ENCODE measurements at places on chromosomes 1 and 21.

- no peak for DNase-seq
Observed at GRCh38 chr1:237287876-237288521, 246.0 kb downstream of the RYR2 start.

DNA sequence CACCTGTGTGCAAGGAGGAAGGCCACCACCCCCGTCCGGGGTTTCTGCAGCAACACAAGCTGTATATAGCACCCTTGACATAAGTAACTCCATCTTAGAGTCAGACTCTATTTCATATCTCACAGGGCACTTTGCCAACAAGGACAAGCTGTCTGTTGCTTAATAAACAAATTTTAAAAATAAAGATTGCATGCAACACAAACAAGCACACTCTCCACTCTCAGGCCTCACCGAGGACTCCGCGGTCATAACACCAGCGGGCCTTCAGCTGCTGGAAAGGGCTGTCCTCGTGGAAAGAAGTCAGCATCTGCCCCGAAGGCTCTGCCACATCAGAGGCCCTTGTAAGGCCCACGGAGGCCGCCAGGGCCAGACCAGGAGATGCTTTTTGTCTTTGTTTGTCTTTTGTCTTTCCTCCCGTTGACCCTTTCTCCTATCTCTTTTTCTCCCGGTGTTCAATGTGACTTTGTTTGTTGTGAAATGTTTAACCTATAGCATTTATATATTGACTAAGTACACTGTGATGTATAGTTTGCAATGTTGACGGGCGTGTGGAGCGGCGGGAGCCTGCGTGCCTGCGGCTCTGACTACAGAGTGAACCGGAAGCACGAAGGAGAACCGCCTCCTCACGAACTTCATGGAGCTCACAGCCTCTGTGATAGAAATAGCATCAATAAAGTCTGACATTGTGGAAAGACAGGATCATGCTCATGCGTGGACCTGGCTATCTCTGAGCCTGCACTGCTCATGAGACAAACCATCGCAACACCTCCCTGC, 24.1 kb downstream of the MEGF6 start:
- DNase-seq, result peak; percentile 51

DNA sequence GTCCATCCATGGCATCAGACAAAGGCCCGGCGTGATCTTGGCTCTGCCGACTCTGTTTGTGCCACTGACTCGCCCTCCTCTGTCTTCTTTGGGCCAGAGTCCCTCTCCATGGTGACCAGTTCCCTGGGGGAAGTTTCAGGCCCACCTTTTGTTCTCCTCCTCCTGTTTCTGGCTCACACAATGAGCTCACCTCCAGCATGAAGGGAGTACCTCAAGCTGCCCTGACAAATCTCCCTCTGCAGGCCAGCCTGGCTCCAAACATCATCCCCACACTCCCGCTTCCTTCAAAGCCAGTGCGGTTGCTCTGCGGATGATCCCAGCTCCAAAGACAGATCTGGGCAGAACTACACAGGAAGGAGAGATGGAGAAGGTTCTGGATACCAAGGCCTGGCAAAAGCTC, 576.6 kb downstream of the NPHP4 start:
- DNase-seq, result no peak

DNA sequence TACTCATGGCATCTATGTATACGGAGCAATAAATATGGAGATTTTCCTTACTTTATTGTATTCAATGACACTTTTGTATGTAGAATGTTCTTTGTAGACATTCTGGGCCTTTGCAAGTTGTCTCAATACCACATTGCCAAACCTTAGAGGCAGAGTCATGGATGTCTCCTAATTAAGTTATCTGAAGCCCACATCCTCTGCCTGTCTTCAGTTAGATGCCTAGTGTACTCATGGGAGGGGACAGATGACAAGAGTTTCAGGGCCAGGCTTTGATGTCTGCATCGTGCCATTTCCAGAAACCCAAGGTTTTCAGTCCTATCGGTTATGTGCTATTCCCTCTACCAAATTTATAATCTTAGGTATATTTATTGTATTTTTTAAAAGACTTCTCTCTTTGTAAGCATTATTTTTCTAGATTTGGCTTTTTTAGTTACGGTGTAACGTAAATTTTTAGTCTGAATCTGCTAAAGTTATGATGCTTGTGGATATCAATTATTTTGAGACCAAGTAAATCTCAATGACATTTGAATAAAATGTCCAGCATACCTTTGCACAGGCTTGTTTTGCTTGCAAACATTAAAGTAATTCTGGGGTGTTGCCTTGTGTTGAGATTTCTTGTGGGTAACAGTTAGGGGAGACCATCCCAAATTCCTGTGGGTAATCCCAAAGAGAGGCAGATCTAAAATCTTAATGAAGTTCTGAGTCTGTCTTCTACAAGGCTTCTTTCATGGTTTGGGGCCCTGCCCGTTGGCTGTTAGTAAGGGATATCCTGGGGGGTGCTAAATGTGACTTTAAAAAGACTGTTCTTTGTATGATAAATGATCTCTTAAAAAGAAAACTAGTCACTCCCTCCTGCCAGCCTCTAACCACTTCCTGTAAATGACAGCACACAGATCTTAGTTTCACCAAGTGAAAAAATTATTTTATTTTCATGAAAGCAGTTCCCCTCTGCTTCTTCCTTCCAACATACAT, 8.0 kb upstream of the MACF1 start:
- DNase-seq, result no peak

GRCh38 chr1:214002472-214002871, 14.7 kb downstream of the PROX1 start:
- no peak for DNase-seq

GRCh38 chr1:92504291-92505014, 17.7 kb upstream of the GFI1 start:
- DNase-seq, result no peak

DNA sequence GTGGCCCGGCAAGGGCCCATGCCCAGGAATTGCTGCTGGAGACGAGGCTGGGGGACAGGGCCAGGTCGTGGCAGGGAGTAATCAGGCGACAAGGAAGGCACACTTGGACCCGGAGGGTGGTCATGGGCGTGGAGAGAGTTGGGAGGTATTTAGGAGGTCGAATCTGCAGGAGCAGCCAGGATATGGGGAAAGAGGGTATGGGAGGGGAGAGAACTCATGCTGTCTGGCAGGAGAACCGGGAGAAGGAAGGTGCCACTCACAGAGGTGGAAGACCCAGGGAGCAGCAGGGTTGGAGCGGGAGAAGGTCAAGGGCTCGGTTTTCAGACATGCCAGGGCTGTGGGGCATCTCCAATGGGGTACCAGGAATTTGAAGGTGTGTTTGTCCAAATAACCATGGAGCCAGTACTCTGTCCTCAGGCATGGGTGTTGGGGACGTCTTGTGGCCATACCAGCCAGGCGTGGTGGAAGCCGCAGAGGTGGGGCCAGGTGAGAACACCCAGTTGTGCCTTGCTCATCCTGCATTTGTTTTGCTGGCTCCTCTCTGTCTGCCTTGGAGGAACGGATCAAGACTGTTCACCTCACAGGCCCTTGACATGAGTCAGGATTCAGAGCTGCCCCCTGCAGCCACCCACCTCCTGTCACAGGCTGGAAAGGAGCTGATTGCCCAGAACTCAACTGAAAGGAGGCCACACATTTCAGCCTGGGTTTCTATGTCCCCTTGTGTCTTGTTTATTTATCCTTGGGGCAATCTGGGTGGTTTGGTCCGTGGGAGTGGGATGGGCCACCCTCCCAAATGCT, 111.6 kb downstream of the SPSB1 start:
- DNase-seq, result no peak

GRCh38 chr1:79100385-79100784, 93.9 kb upstream of the ADGRL4 start:
- no peak for DNase-seq

DNA sequence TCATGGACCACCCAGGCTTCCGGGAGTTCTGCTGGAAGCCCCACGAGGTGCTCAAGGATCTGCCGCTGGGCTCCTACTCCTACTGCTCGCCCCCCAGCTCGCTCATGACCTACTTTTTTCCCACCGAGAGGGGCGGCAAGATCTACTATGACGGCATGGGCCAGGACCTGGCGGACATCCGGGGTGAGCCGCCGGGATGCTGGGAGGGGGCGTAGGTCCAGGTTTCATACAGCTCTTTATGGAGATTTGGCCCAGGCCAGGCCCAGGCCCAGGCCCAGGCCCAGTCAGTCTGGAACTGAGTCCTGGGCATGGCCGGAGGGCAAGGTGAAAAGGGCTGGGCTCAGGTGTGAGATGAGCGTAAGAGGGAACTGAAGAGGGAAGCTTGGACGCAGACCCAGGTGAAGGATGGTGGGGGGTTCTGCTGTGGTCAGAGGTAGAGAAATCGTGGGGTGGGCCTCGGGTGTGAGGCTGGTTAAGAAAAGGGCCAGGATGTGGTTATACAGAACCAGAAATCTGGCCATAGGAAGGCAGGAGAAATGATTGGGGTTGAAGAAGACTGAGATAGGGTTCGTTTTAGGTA, 23.0 kb downstream of the DISP3 start:
- no peak for DNase-seq

- peak; percentile 97 for DNase-seq
Observed at GRCh38 chr1:209827384-209828262, at the start of gene UTP25. Gene UTP25, plus strand, starts transcription at chr1:209827972. Its CDS starts 92 bp downstream, at chr1:209828064.

DNA sequence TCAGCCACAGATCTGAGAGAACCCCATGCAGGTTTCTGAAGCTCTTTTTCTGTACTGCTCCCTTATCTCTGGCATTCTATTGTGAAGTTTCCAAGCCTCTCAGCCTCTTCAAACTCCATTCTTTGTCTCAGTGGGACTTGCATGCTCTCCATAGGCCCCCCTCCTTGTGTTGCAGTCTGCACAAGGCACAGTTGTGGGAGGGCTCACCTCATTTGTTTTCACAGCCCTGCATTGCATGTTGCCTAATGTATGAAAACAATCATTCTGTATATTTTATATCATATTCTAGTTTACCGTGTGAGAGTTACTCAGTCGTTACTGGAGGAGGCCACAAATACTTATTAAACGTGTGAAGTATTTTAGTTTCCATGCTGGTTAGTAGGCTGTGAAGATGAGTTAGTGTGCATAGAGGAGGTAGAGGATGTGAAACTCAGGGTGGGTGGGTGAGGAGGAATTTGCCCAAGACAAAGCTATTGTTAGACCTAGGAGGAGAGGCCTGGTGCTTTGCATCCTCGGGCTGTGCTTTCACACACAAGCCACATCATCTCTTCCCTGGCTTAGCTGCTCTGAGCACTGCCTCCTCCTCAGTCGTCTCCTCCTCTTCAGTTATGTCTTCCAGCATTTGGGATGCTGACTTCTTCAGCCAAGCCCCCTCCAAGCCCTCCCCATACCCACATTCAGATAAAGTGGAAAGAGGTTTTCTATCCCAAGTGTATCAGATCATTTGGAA, 7.8 kb upstream of the CHI3L2 start:
- no peak for DNase-seq

GRCh38 chr1:231866392-231867331, 240.1 kb downstream of the DISC1 start:
- DNase-seq, result peak; percentile 35

GRCh38 chr1:58465825-58466629, 80.5 kb downstream of the OMA1 start:
- DNase-seq, result no peak

GRCh38 chr1:166089804-166090203, 77.0 kb downstream of the FAM78B start:
- no peak for DNase-seq

DNA sequence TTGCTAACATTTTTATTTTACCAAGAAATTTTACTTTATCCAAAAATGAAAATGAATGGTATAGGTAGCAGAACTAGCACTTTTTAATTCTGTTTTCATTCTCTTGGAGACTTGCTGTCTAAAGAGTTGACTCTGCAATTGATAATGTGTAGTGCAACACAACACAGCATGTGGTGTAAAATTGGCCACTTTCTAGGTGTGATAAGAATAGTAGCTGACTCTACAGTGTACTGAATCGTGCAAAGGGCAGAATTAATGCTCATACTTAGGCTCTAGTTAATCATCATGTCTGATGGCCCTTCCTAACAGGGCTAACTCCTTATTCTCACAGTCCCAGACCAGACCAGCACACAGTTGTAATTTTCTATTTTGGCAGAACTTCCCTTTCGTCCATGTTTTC, 140.5 kb downstream of the NEK7 start:
- no peak for DNase-seq
